ENCODE measurements at places on chromosomes 1 and 21.
A peak's percentile ranks its signal among the peaks of the same experiment; 100 is the strongest.

- DNase-seq: peak; percentile 39
Observed at GRCh38 chr1:181089017-181089675, 646 bp downstream of the IER5 start.

- DNase-seq: no peak
Observed at GRCh38 chr21:33808715-33809367, 106.8 kb downstream of the ATP5PO start.

DNA sequence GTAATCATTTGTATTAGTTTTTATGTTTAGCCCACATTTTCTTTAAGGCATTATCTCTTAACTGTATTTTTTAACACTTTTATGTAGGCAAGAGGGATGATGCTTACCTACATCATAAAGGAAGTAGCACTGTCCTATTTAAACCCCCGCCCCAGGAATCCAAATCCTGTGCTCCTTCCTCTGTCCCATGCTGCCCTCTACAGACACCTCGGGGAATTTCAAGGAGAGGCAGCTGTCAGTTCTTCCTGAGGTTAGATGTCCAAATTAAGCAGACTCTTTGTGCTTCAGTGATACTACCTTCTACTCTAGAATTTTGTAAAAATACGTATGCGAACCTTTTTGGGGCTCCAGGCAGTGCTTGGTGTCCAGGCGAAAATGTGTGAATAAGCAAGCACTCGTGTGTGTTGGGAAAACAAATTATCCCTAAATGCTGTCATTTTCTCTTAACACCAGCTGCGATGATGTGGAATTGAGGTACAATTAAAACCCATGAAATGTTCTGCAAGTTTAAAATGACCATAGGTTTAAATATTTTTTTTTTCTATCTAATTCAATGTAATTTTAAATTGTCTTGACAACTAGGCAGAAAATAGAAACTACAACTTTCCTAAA lies 19.2 kb downstream of the CRCT1 start:
- peak; percentile 46 for DNase-seq

- DNase-seq: no peak
Observed at GRCh38 chr1:78703806-78704205, 54.2 kb downstream of the IFI44 start.

DNA sequence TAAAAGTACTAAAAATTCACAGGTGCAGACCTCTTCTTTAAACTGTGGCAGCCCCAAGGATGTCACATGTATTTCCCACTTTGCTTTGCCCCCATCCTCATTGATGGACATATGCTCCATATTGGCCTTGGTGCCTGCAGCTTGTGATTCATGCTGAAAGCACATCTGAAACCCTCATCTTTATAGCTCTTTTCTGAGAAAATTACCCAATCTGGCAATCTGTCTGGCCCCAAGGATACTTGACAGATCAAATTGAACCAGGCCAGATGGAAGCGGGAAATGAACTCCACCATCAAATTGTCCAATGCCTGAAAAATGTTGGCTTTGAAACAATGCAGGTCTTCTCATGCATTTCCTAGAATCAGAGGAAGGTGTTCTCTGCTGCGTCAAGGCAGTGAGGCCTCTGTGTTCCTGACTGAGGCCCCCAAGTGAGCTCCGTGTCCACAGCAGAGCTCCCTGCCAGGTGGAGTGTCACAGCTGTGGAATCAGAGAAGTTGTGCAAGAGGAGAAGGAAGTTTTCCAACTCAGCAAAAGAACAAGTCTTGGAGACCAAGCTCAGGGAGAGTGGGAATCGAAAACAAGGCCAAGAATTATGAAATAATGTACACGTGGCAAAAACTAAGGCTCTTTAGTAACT lies 323.7 kb downstream of the PLPP3 start:
- DNase-seq: peak; percentile 80

GRCh38 chr1:226627924-226628611 lies 79.5 kb downstream of the STUM start:
- peak; percentile 91 for DNase-seq

GRCh38 chr1:68185743-68186142 lies 46.6 kb downstream of the WLS start:
- no peak for DNase-seq

DNA sequence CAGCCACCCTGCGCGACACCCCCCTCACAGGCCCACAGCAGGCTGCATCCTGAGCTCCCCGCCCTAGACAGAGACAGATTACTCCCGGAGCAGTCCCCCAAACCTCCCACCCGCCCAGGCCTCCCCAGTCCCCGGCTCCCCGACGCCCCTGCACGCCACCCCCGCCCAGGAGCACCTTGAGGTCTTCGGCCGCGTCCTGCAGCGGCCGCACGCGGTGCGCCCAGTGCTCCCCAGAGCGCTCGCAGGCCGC lies 731 bp downstream of the TRIM11 start:
- no peak for DNase-seq

Measured in inflammatory macrophage treated with lipopolysaccharide for 4 hours (primary cell).